ENCODE measurements at places on chromosomes 3 and 15.
A peak's percentile ranks its signal among the peaks of the same experiment; 100 is the strongest.

GRCh38 chr15:60590935-60591495 lies 112.1 kb upstream of the ICE2 start:
- peak; percentile 36 for DNase-seq

DNA sequence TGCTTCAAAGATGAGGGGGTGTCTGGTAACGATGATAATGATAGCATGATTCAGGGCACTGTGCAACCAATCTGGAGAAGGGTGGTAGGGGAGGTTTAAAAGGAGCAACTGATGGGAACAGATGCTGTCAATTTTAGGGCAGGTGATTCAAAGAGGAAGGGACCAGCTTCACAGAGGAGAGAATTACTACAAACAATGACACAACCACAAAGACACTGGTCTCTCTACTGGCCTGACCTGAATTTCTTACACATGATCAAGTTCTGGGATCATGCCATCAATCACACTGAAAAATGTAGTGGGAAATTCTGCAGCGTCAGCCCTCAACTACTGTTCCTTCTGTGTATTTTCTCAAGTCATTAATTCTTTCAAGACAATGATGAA lies 2.6 kb upstream of the CDV3 start:
- DNase-seq = peak; percentile 25

DNA sequence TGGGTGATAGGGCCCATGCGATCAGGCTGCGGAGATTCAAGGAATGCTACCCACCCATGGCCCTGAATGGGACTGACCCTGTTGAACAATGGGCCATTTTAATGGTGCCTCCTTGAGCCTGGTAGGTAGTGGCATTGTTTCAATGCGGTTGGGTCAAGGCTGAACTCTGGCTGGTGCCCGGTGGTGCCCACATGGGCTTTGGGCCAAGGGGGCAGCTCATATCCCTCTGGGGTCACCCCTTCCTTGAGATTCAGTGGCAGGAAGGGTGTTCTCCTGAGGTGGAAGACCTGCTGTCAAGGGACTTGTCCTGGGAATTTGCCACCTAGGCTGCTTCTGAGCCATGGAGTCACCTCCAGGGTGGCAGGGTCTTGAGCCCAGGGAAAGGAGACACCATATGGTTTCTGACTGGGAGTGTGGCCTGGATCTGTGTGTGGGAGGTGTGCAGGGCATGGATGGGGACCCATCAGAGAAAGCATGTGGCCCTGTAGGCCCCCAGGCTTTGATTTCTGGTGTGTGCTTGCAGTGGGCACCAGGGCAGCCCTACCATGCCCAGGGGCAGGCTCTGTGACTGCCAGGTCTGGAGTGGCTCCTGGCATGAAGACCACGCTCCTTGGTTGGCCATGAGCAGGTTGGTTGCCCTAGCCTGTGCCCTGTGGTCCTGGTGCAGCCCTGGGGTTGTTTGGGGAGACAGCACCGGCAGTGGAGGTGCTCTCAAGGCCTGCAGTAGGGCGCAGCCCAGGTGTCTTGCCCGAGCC lies 199.9 kb downstream of the UBE3A start:
- no peak for DNase-seq

- peak; percentile 84 for DNase-seq
Measured at GRCh38 chr3:87088993-87089841, 98.3 kb upstream of the VGLL3 start.

DNA sequence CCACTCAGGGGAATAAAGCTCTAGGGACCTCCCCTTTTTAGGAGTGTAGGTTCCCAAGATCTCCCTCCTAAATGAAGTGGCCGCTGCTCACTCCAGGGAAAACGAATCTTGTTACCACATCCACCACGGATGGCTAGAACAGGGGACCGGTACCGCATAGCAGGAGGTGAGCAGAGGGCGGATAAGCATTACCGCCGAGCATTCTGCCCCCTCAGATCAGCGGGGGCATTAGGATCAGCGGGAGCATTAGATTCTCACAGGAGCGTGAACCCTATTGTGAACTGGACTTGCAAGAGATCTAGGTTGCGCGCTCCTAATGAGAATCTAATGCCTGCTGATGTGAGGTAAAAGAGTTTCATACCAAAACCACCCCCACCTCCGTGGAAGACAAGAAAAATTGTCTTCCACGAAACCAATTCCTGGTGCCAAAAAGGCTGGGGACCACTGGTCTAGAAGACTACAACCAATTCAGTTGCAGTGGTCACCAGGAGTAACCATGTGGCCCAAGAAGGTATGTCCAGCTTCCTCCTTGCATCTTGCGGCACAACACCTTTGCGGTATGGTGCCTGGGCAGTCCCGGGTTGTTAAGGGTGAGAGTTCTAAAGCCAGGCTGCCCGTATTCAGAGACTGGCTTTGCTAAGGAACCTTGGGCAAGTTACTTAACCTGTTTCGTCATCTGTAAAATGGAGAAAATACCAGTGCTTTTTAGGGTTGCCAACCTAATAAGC lies 1.1 kb upstream of the SS18L2 start:
- DNase-seq = no peak

- DNase-seq = peak; percentile 8
Measured at GRCh38 chr15:29568840-29569532, 253.3 kb downstream of the TJP1 start.

GRCh38 chr3:197961582-197961945 lies 1.5 kb downstream of the LMLN start:
- no peak for DNase-seq
